ENCODE measurements at places on chromosomes 2 and 18.

GRCh38 chr2:129885735-129886134 lies 93.7 kb upstream of the RAB6C start:
- DNase-seq: no peak

GRCh38 chr18:69763002-69763401 lies 184.7 kb downstream of the CD226 start:
- no peak for DNase-seq

GRCh38 chr2:58614219-58614618 lies 373.1 kb upstream of the FANCL start:
- DNase-seq: no peak

GRCh38 chr2:157825885-157826284 lies 50.2 kb downstream of the ACVR1 start:
- no peak for DNase-seq

DNA sequence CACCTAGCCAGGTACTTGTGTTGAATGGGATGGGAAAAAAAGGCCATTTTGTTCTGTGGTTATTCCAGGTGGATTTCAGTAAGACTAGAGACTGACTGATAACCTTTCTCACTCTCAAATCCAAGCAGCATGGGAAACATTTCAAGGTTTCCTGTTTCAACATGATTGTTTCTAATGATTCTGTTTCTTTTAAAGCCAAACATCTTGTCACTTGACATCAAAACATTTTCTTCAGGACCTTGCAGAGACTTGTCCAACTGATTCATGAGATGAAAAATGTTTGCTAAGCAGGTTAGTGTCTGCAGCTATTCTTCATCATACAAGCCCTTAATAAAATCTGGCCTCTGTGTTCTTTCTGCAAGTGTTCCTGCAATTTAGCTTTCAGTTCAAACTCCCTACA lies 456.5 kb upstream of the CWC22 start:
- DNase-seq: no peak

DNA sequence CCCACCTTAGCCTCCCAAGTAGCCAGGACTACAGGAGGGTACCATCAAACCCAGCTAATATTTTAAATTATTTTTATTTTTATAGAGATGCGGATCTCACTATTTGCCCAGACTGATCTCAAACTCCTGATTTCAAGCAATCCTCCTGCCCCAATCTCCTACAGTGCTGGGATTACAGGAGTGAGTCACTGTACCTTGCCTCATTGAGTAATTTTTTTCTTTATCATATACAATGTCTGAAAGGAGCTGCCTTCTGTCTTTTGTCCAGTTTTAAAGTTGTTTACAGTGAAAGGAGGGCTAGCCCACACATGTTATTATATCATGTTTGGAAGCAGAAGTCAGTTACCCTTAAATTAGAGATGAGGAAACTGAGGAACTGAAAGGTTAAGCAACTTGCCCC lies 32.5 kb downstream of the PRKRA start:
- DNase-seq: no peak

GRCh38 chr18:9740071-9740470 lies 32.0 kb downstream of the RAB31 start:
- no peak for DNase-seq

DNA sequence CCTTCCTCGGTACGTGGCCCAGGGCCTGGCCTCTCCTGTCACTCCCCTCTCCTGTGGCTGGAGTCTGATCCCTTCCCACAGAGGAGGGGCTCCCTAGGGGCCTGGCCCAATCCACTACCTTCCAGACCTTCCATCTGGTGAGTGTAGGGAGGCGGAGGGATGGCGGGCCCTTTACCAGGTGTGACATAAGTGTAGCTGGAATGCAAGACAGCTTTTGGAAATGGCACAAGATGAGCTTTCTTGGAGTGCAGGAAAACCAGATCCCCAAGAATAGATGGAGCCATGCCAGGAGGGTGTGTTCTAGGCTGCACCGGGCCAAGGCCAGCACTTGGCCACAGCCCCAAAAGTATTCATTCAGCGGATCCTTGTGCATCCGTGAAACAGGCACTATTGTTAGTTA lies 30.1 kb downstream of the IGFBP5 start:
- no peak for DNase-seq

GRCh38 chr2:207291625-207292252 lies 126.0 kb upstream of the KLF7 start:
- no peak for DNase-seq

DNA sequence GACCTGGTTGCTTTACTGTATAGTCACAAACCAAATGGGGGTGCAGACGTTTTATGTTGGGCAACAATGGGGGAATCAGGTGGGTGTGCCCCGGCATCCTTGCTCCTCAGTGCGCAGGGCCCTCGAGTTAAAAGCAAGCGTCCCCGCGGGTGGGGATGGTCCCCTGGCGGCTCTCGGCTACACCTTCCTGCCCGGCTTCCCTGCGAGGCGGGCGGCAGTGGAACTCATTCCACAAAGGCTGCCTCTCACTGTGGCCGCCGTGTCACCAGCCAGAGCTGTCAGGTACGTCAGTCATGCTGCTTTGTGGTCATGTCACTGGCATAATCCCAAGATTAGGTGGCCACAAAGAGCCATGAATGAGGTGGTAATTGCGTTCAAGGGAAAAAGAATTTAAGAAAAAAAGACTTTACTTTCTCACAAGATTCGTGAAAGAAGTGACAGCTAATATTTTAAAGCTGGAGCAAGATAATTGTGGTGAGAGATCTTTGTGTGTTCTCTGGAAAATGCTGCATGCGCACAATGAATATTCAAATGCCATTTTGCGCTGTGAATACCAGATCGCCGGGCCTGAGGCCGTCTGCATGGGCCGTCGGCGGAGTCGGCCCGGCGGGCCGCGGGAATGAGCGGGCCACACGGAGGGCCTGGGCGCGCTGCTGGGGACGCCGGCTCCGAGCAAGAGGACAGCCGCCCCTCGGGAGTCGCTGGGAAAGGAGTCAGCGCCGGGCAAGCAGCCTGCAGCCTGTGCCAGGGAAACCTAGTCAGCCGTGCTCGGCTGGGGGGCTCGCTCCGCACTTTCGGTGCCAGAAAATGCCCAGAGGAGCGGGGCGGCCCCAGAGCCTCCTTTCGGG lies 82.3 kb upstream of the LDLRAD4 start:
- DNase-seq: no peak

GRCh38 chr2:36781907-36782720 lies 85.6 kb downstream of the VIT start:
- no peak for DNase-seq

DNA sequence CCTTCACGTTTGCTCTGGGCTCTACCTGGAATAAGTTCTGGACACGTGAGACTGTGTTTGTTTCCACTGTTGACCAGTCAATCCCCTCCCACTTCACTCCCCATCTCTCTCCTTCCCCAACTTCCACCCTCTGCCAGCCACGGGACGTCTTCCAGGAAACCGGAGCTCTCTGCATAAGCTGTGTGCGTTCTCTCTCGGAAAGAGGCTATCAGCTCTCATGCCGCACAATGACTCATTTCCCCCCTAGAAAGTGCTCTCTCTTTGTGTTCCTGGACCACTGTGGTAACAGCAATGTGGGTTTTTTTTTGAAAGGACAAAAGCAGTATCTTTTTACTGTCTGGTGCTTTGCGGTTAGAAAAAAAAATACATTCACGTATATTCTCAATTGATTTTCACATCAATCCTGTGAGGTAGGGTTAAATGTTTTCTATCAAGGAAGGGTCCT lies 10.2 kb downstream of the PROKR1 start:
- DNase-seq: no peak

GRCh38 chr2:5938566-5938896 lies 246.3 kb downstream of the SOX11 start:
- no peak for DNase-seq

DNA sequence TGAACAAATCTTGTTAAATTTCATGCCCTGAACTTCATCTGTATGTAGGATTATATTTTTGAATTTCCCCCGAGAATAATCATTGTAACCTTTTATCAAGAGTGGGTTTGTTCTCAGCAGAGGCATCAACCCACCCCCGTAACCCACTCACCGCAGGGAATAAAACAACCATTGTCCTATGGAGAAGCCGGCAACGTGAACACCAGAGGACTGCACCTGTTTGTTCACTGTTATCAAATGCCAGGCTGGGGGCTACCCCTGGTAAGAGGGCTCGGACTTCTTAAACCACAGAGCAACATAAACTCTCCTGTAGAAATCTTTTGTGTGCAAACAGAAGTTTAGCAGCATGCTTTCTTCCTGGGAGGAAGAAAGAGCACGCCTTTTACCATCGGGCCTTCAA lies 610.4 kb downstream of the ERBB4 start:
- no peak for DNase-seq

GRCh38 chr2:108316461-108317258 lies 28.0 kb downstream of the SULT1C2 start:
- no peak for DNase-seq

GRCh38 chr2:61679096-61679495 lies 140.9 kb upstream of the XPO1 start:
- DNase-seq: no peak

DNA sequence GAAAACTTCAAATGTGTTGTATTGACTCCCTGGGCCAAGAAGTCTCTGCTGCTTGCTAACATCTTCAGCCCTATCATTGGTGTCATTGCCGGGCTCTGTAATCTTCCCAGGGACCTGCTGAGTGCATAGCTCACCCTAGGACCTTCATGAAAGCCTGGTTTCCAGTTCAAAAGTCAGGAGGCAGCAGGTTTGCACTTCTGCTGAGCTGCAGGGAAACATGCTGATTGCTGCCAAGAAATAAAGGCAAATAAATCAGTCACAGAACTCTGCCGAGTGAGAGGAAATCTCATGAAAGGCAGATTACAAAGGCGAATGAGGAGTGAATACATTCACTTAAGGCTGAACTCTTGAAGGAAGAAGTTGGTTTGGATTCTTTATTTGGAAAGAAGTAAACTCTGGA lies 1947.6 kb upstream of the CELF4 start:
- no peak for DNase-seq

DNA sequence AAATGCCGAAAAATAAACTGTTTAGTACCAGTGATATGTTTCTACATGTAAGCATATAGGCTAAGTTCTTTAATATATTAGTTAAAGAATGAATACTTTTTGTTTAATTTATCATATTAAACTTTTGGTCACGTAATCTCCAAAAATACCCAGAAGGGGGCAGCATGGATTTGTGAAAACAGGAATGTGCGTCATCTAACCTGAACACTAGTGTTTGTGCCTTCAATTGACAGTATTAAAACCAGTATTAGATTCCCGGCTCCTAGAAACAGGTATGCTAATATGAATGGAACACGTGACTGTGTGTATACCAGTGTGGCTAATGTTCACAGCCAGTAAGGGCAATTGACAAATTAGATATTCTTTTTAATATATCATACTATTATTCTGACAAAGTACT lies 51.8 kb downstream of the WDR7 start:
- DNase-seq: no peak

- no peak for DNase-seq
These were observed 53.1 kb downstream of the ACVR1 start for GRCh38 chr2:157822993-157823392.

GRCh38 chr18:5275872-5276271 lies 19.7 kb downstream of the ZBTB14 start:
- DNase-seq: no peak

GRCh38 chr2:205086662-205087061 lies 541.4 kb downstream of the PARD3B start:
- DNase-seq: no peak

GRCh38 chr18:396556-396955 lies 103.9 kb downstream of the COLEC12 start:
- no peak for DNase-seq

GRCh38 chr2:156464106-156464505 lies 27.9 kb downstream of the GPD2 start:
- DNase-seq: no peak

- no peak for DNase-seq
These were observed 42.0 kb upstream of the LTBP1 start for GRCh38 chr2:32904751-32905150.

DNA sequence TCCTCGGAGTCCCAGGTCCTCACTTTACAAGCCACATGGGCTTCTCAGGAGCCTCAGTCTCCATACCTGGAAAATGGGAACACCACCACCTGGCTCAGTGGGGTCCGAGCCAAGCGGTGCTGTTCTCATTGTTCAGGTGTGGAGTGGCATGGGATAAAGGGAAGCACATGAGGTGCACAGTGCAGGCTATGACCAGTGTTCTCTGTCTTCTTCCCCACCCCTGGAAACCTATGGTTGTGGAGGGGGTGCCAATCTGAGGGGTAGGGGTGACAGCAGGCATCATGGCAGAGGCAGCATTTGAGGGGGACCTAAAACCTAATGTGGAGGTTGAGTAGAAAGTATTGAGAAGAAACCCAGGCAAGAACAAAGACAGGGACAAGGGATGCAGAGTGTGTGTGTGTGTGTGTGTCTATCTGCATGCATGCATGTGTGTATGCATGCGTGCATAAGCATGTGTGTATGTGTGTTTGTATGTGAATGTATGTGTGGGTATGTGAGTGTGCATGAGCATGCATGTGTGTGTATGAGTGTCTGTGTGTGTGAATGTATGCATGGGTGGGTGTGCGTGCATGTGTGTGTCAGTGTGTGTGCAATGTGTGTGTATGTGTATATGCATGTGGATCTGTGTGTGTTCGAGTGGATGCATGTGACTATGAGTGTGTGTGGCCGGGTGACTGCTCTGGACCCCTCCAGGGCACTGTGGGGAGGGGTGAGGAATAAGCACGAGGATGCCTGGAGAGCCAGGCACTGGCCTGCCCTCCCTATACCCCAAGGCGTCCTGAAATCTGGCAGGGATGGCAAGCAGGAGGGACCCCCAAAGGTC lies 4.0 kb downstream of the KIF1A start:
- DNase-seq: no peak

DNA sequence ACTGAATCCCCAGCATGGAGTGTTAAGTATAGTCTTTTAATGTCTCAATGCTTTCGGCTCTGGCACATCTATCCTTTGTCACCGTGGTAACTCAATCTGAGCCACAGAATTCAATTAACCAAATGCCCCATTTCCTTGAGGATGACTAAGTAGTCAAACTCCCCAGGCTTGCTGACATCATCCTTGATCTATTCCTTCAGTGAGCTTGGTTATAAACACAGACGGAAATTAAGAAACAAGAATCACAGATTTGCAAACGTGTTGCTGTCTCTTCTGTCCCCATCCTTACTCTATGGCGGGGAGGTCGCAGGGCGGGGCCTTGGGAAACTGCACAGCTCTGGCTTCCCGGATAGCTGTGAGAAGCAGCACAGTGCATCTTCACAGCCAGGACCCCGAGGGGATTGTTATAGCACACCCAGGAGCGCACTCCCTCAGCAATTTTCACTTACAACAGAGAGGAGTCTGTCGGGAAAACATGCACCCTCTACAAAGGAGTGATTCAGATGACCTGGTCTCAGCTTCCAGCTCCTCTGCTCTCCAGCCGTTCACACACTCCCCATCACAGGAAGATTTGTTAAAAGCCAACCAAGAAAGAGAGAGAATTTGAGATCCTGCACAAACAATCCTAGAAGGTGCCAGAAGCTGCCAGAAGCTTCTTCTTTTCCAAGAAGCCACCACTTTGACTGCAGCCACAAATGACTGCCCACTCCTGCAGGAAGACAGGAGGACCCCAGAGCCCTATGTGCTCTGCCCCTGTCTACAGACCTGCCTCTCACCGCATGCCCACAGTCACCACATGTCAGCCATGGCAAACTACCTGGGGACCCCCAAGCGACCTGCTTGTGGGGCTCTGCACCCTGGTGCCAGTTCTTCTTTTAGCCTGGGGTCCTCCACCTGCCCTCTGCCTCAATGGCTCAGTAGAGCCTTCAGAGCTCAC lies 44.9 kb upstream of the YWHAQ start:
- no peak for DNase-seq
